ENCODE measurements at places on chromosomes 7 and 10.

DNA sequence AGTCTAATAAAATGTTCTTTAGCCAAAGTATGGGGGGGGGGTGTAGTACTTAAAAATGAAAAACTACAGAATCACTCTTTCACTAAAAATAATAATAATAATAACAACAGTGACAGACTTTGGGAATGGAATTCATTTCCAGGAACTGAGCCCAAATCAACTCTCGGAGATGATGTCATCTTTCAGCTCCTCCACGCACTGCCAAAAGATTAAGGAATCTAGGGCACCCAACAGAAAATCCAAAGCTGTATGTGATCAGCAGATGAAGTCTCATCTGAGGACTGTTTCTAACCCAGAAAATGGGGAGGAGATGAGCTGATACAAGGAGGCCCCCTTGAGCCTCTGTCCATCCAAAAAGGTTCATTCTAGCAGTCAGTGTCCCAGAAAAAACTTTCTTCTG, 54.5 kb downstream of the GRB10 start:
- DNase-seq = no peak

GRCh38 chr7:106721816-106722785, 61.1 kb upstream of the CCDC71L start:
- no peak for DNase-seq

DNA sequence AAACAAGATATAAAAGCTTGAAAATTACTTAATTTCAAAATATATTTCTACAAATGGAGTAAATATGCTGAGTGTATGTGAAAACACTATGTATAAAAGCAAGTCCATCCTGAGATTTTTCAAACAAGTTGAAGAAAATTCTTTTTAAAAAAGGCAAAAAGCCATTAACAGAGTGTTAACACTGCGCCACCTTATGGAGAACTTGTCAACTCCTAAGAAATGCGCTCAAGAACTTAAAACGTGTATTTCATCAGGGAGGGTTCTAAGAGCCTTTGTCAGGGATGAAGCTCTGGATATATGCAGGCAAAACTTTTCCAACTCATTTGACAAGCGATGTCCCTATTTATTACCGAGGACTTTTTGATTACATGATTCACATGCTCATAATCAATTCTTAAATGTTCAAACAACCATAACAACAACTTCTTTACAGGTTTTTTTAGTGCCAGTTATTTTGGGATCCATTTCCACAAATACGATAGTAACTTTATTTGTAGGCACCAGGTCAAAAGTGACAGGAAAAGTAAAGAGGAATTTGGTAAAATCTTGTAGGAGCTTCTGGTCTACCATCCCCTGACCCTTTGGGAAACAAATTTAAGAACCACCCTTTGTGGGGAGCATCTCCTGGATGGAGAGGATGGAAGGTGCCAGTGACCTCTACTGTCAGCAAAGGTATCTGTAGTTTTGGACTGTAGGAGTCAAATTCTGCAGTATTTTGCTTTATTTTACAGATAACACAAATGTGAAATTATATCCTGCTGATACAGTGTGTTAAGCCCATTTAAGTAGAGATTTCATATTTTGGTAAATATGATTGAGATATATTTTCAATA, 23.2 kb downstream of the CALCR start:
- no peak for DNase-seq

- no peak for DNase-seq
Observed at GRCh38 chr7:134888141-134888740, 98.1 kb upstream of the AGBL3 start.

- DNase-seq = no peak
Observed at GRCh38 chr10:76291175-76291574, 859.8 kb downstream of the LRMDA start.

GRCh38 chr10:87651801-87652200, 7.9 kb upstream of the PAPSS2 start:
- DNase-seq = no peak

DNA sequence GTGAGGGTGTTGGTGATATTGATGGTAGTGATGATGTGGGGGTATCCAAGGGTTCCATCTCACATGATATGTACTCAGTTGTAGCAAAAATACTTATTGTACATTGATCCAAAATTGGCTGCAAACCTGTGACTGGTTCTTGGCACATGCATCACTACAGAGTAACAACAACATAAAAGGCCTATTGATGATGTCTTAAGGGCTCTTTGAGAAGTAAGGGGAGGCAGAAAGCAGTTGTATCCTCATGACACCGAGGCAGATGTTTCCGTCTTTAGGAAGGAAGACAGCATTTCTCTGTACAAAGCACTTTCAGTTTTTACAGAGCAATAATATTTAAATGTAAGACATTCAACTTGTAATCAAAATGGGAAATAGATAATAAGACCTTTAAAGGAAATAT, 34.5 kb downstream of the NRG3 start:
- no peak for DNase-seq

DNA sequence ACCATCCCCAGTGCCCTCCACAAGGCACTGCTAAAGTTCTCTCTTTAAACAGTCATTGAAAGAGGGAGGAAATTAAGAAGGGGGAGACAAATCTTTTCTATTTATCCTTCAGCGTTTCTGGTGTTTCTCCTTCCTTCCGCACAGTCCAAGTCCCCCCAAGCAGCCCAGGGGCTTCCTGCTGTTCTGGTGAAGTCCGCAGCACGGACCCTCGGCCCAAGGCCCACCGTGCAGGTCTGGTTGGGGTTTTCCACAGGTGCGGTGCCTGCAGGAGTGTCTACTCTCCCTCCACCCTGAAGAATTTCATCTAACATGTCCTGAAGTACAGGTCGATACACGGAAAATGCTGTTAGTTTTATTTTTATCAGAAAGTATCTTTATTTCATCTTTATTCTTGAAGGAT, 34.1 kb upstream of the KNDC1 start:
- no peak for DNase-seq

GRCh38 chr7:28296571-28297483, 115.5 kb upstream of the CREB5 start:
- peak; percentile 66 for DNase-seq

DNA sequence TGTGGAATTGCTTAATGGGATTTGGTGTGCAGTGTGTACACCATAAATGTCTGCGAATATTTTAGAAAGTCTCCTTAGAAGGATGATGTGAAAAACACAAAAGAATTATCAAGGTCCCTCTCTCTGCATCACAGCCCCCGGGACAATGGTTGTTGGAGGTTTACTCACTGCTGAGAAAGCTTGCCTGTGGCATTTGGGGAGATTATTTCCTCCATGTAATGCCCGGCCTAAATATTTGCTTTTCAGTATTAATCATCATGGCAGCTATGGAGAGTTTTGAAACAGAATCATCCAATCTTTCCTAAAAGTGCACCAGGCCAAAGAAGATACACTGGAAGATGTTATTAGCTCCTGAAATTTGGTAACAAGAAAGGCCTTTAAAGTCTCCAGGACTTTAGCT, 113.8 kb upstream of the ADCY1 start:
- no peak for DNase-seq

DNA sequence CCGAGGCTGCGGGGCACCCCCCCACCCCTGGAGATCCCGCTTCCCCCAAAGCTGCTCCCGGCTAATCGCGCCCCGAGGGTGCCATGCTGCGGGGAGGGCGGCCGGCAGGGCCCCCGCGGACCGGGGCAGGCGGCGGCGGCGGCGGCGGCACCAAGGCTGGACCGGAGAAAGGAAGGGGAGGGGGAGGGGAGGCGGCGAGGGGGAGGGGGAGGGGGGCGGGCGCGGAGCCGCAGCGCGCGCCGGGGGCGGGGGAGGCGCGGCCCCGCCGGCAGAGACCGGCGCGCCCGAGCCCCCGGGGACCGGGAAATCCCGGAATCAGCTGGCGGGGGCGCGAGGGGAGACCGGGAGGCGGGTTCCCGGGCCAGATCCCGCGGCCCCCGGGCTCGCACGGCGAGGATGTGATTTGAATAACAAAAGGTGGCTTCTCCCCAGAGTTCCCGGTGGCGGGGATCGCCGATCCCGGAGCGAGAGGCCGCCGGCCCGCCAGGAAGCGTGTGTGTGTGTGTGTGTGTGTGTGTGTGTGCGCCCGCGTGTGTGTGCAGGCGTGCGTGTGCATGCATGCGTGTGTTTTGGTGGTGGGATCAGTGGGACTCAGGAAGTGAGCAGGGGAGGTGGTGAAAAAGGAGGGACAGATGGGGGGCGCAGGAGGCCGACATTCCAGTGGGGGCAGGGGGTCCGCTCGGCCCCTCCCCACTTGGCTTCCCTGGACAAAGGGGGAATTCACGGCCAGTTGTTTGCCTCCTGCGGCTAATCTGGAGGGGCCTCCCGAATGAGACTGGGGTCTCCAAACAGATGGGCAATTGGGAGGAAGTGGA, 99.5 kb downstream of the HIP1 start:
- peak; percentile 53 for DNase-seq

Measured in stimulated activated naive CD8-positive, alpha-beta T cell treated with anti-CD3 and anti-CD28 coated beads, Interleukin-15, Interleukin-2, amounts not matched to agents 100 U/mL and 50 U/mL, for 24 hours (primary cell).